ENCODE measurements at places on chromosomes 3 and 15. TPM values are rescaled to one million over a fixed set of nuclear protein-coding genes. Genes with fewer than 3 reads are reported as not detected.

ZMYND10 gene
- total RNA-seq, result 1.6 TPM

SI gene
- not detected for total RNA-seq

LRRN1 gene
- 0.97 TPM for total RNA-seq

SGO1 gene
- total RNA-seq, result 23.3 TPM

NPAP1 gene
- total RNA-seq, result not detected

C2CD4A gene
- total RNA-seq, result 0.27 TPM

HRG gene
- total RNA-seq, result not detected

RASSF1 gene
- 72.5 TPM for total RNA-seq

TNFAIP8L3 gene
- 1.2 TPM for total RNA-seq

ZNF774 gene
- 1.1 TPM for total RNA-seq

STRIT1 gene
- not detected for total RNA-seq

FMN1 gene
- total RNA-seq, result 0.04 TPM

CRYBG3 gene
- total RNA-seq, result 5.2 TPM

RLBP1 gene
- not detected for total RNA-seq

THSD4 gene
- total RNA-seq, result not detected

CLDN16 gene
- total RNA-seq, result not detected

ATP13A4 gene
- 1.3 TPM for total RNA-seq

CIP2A gene
- total RNA-seq, result 50.9 TPM

DUOXA2 gene
- not detected for total RNA-seq

MEGF11 gene
- not detected for total RNA-seq

BTLA gene
- 15.6 TPM for total RNA-seq

CCR1 gene
- 0.48 TPM for total RNA-seq

ARNT2 gene
- not detected for total RNA-seq

CDC25A gene
- total RNA-seq, result 58.2 TPM

SLC24A5 gene
- not detected for total RNA-seq

CCR9 gene
- total RNA-seq, result 1.5 TPM

GALNT15 gene
- total RNA-seq, result not detected

GTF2A2 gene
- total RNA-seq, result 233 TPM

ZMAT3 gene
- 11.3 TPM for total RNA-seq

KLF15 gene
- 0.42 TPM for total RNA-seq

P2RY1 gene
- total RNA-seq, result 0.48 TPM

AP3B2 gene
- 0.53 TPM for total RNA-seq

MORF4L1 gene
- 256 TPM for total RNA-seq
